ENCODE measurements at places on chromosomes 16 and 17.

DNA sequence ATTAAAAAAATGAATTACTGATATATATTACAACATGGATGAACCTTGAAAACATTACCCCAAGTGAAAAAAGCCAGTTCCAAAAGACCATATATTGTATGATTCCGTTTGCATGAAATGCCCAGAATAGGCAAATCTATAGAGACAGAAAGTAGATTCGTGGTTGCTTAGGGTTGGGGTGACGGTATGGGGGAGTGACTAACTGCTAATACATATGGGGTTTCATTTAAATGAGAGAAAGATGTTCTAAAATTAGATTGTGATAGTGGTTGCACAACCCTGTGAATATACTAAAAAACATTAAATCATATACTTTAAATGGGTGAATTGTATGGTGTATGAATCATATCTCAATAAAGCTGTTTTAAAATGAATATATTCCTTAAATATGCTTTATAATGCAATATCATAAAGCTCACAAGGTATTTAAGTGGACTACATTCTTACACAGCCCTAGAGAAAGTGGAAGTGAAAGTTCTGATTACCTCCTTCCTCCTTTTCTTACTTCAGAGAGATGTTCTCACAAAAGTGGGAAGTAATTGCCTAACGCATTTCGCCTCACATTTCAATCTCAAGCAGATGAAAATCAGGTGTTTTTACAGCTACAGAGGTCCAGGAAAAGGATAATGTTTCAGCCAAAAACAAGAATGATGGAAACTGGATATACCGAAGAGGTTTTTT lies 142.7 kb upstream of the GNAO1 start:
- DNase-seq, result no peak

- DNase-seq, result no peak
These were observed at the start of gene ENPP7 for GRCh38 chr17:79730769-79731483. Gene ENPP7 (plus strand): TSS chr17:79730943. CDS start chr17:79731140, 197 bp downstream.

DNA sequence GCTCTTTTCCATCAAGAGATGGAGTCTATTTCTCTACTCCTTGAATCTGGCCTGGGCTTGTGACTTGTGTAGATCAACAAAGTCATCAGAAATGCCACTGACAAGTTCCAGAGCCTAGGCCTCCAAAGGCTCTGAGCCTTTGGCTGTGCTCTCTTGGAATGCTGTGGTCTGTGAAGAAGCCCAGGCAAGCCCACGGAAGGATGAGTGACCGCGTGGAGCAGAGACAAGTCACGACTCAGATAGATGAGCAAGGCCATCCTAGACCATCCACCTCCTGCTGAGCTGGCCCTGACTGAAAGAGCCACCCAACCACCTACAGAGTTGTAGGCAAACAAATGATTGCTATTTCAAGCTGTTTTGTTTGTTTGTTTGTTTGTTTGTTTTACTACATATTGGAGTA lies 11.6 kb upstream of the ICAM2 start:
- DNase-seq, result no peak

GRCh38 chr16:11681976-11682654 lies 13.9 kb downstream of the SNN start:
- no peak for DNase-seq

DNA sequence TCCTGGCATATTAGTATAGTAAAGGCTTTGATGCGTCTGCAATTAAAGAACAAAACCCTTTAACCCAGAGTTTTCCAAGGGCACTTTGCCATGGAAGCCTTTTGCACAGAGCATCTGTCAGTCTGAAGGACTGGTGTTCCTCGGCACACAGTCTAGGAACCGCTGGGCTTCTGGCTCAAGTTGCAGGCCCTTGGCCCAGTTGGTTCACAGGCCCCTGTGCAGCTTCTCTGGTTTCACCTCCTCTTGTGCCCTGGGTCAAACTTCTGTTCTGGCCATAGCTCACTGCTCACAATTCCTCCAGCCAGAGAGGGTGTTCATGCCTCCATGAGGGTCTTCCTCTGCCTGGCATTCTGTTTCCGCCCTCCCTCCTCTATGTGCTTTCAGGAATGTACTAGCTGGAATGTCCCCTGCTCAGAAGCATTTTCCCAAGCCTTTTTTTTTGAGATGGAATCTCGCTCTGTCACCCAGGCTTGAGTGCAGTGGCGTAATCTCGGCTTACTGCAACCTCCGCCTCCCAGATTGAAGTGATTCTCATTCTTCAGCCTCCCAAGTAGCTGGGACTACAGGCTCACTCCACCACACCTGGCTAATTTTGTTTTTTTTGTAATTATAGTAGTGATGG lies 34.5 kb upstream of the TEX2 start:
- no peak for DNase-seq

- DNase-seq, result no peak
These were observed 386.0 kb downstream of the SOX9 start for GRCh38 chr17:72506773-72507172.

GRCh38 chr16:87326151-87326571 lies 9.0 kb upstream of the C16orf95 start:
- DNase-seq, result no peak

DNA sequence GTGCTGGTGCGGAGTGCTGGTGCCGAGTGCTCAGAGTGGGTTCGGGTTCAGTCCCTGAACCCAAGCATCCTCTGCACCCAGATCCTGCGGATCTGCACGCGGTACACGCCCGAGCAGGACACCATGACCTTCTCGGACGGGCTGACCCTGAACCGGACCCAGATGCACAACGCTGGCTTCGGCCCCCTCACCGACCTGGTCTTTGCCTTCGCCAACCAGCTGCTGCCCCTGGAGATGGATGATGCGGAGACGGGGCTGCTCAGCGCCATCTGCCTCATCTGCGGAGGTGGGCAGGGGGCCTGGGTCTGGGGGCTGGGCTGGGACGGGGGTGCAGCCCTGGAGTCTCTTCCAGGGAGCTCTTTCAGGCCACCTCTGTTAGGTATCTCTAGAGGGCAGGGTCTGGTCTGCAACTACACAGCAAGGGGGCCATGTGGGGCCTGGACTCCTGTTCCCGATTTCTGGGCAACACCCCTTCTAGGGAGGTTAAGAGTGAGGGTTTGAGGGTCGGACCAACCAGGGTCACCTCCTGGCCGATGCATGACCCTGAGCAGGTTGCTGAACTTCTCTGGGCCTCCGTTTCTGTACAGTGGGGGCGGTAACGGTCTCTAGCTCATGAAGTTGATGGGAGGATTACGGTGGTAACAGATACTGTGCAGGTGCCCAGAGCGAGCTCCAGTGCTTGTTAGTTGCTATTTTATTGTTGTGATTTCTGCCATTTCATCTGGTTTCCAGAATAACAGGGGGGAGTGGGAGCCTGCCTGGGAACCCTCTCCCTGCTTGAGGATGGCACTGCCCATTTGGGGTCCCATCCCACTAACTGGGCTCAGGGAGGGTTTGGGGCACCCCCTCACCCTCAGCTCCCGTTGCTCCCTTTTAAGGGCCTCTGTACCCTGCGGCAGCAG lies 10.1 kb downstream of the GJD3 start:
- DNase-seq, result no peak

GRCh38 chr16:66354034-66354909 lies 12.2 kb upstream of the CDH5 start:
- no peak for DNase-seq

GRCh38 chr17:59859444-59860025 lies 33.2 kb downstream of the TUBD1 start:
- DNase-seq, result peak; percentile 25

DNA sequence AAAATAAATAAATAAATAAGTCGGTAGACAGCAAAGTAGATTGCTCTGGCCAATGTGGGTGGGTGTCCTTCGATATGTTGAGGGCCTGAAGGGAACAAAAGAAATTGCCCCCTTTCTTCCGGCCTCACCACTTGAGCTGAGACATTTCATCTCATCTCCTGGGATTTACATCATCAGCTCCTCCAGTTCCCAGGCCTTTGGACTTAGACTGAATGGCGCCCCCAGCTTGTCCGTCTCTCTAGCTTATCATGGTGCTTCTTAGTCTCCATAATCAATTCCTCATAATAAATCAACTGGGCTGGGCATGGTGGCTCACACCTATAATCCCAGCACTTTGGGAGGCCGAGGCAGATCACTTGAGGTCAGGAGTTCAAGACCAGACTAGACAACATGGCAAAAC lies 13.8 kb upstream of the HAP1 start:
- DNase-seq, result no peak

DNA sequence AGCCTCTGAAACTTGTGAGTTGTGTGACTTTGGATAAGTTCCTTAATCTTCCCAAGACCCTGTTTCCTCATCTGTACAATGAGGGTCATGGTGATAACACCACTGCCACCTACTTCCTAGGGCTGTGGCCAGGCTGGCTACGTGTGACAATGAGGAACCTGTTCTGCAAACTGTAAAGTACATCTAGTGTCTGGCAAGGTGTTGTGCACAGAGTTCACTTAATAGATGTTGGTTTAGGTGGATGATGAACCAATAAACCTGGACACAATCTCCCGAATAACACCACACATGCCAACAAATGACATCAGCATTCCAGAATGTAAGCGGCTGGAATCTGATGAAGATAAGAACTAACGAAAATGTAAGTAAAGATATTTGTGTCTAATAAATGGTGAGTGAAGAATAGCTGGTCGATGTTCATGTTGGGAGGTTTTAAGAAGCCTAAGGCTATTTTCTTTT lies 82.3 kb downstream of the MARCHF10 start:
- no peak for DNase-seq

DNA sequence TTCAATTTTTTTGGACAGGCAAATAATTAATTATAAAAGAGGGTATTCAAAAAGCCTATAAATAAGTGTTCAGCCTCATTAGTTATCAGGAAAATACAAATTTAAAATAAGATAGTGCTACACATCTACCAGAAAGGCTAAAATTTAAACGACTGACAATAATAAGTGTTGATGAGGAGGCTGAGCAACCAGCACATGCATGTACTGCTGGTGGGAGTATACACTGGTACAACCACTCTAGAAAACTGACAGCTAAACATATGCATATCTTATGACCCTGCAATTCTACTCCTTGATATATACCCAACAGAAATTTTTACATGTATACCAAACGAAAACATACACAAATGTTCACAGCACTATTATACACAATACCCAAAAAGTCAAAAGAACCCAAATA lies 27.1 kb downstream of the XPO6 start:
- no peak for DNase-seq

GRCh38 chr16:67853670-67854069 lies 6.2 kb upstream of the CENPT start:
- no peak for DNase-seq

DNA sequence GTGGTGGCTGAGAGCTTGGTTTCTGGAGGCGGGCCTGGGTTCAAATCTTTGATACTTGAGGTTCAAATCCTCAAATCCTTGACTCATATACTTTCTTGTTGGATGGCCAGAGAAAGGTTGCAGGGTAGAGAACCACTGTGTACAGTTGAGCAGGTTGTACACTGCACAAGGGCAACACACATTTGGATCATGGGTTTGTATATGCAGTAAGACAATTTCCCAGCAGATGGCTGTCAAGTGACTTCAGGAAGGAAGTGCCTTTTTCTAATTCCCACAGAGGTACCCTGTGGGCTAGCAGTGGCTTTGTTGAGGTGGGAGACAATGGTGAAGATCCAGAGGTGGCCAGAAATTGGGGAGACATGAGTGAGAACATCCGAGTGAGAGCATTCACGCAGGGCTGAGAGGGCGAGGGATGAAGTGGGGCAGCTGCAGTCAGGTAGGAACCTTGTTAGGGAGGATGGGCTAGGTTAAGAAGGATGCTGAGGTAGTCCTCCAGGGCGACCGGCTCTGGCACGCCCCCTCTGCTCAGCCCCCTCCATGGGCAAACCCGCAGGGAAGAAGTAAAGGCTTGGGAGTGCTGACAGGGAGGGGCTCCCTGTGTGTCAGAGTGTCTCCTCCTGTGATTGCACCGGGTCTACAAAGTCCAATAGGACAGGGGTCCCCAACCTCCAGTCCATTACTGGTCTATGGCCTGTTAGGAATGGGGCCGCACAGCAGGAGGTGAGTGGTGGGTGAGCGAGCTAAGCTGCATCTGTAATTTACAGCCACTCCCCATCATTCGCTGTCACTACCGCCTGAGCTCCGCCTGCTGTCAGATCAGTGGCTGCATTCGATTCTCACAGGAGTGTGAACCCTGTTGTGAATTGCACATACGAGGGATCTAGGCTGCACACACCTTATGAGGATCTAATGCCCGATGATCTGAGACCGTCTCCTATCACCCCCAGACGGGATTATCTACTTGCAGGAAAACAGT lies 2.7 kb downstream of the C16orf89 start:
- no peak for DNase-seq

DNA sequence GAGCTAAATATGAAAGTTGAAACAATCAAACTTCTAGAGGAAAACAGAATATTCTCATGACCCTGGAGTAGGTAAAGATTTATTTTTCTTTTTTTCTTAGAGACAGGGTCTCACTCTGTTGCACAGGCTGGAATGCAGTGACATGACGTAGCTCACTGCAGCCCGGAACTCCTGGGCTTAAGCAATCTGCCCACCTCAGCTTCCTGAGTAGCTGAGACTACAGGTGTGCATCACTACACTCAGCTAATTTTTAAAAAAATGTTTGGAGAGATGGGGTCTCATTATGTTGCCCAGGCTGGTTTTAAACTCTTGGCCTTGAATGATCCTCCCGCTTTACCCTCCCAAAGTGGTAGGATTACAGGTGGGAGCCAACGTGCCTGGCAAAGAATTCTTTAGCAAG lies 15.5 kb downstream of the IKZF3 start:
- DNase-seq, result no peak

- no peak for DNase-seq
These were observed 75.1 kb downstream of the MYH13 start for GRCh38 chr17:10297691-10298090.

DNA sequence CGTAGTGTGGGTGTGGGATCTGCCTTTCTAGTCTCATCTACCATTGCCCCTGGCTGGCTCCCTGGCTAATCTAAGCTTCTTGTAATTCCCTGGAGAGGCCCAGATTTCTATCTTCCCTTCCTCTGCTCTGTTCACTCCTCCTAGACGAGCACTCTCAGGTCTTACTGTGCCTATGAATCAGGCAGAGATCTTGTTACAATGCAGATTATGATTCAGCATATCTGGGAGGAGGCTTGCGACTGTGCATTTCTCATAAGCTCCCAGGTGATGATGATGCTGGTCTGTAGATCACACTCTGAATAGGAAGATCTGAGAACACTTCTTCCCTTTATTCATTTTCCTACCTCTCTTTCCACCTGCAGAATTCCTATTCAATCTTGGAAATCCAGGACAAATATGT lies 200.1 kb downstream of the CBLN1 start:
- no peak for DNase-seq

DNA sequence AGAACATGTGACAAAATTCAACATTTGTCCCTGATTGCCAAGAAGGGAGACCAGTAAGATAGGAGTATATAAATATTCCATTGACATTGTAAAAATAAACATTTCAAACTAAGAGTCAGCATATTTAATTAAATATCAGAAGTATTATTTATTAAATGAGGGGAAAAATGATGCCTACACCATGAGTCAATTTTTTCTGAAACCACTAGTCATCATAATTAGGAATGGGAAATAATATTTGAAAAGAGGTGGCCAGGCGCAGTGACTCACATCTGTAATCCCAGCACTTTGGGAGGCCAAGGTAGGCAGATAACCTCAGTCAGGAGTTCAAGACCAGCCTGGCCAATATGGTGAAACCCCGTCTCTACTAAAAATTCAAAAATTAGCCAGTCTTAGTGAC lies 2.1 kb downstream of the CMTM1 start:
- DNase-seq, result no peak
